ENCODE measurements at places on chromosomes 7 and 10.

DNA sequence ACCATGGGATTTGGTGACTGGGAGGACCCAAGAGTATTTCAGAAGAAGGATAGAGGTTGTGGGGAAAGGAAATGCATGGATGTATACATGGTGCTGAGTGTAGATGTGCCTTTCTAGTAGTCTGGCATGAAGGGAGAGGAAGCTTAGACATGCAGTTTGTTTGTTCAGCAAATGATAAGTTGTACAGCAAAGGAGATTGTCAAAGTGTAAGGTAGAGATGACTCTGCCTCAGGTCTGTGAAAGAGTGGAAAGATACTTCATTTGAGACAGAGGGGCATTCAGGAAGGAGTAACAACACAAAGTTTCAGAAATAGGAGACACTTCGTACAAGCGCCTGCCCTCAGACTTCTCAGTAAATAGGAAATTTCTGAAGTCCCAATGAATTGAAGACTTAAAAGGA lies 152.3 kb downstream of the CELF2 start:
- DNase-seq: no peak

DNA sequence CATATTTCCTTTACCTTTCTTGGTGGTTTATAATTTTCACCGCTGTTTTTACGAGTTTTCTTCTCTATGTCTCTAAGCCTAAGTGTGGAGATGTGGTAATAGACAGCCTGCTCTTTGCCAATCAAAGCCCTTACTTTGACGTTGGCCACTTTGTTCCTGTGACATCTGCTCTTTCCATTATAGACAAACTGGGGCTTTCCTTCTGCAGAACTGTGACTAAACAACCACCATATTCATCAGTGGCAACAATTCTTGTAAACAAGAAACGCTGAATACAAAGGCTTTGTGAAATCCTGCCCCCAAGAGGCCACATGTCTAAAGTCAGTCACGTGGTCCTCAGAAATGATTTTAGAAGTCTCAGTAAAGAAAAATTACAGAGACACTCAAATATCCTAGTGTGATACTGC lies 59.6 kb upstream of the CAPZA2 start:
- no peak for DNase-seq

DNA sequence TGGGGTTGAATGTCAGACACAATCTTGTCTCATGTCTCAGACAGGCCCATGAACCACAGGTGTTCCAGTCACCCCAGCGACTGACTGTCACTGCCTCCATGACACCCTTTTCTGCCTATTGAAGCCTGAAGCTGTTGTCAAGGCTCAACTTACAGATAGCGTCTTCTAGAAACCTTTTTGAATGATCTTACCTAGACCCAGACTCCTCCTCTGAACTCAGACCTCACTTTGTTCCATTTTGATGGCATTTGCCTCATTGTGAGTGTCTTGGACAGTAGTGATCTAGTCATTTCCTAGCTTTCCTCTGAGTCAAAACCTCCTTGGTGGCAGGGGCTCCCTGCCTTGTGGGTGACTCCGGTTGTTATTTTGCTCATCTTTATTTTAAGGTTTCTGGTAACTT lies 98.3 kb upstream of the AGK start:
- DNase-seq: no peak

- DNase-seq: no peak
Observed at GRCh38 chr7:30070052-30070451, 41.8 kb downstream of the PLEKHA8 start.

DNA sequence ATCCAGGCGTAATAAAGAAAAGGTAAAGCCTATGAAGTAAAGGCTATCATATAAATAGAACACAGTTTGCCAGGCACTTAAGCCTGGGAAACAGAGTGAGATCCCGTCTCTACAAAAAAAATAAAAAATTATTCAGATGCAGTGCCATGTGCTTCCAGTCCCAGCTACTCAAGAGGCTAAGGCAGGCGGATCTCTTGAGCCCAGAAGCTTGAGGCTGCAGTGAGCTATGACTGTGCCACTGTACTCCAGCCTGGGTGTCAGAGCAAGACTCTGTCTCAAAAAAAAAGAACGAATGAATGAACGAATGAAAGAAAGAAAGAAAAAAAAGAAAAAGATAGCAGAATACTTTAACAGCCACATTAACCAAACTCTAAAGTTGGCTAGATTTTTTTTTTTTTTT lies 67.2 kb upstream of the MRLN start:
- DNase-seq: no peak

DNA sequence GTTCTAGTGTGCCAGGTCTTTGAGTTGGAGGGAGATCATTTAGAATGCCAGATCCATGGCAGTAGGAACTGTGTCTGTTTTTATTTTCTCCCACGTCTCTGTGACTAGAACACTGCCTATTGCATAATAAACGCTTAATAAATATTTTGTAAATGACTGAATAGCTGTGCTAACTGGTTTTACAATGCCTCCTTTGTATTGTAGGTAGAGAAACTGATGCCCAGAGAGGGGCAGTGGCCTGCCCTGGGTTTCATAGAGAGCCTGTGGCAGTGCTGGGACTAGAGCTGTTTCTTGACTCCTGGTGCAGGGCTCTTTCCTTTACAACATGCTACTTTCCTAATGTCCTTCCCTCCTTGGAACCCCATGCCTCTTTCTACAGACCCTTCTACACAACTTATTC lies 2.5 kb downstream of the TAS2R5 start:
- no peak for DNase-seq
